Stimulated activated CD8-positive, alpha-beta memory T cell treated with anti-CD3 and anti-CD28 coated beads, Interleukin-15, amount 100 ng/mL, for 24 hours (primary cell): ENCODE measurements at places on chromosomes 2 and 18.

DNA sequence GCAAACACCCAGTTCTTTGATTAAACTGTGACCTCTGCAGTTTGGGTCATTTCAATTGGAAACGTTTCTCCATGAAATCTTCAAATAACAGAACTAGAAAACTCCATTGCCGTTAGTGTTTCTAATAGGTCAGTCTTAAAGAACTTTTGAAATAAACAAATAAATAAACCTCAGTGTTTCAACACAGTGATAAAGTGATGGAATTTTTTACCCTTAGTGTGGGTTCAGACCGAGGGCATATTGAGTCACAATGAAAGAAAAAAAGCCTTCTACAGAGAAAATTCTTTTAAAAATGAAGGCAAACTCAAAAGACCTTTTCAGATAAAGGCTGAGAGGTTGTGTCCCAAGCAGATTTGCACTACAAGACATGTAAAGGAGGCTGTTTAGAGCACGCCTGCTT, 149.6 kb downstream of the NCKAP5 start:
- DNase-seq, result no peak

- no peak for DNase-seq
Observed at GRCh38 chr2:208929894-208930427, 493.9 kb upstream of the MAP2 start.

DNA sequence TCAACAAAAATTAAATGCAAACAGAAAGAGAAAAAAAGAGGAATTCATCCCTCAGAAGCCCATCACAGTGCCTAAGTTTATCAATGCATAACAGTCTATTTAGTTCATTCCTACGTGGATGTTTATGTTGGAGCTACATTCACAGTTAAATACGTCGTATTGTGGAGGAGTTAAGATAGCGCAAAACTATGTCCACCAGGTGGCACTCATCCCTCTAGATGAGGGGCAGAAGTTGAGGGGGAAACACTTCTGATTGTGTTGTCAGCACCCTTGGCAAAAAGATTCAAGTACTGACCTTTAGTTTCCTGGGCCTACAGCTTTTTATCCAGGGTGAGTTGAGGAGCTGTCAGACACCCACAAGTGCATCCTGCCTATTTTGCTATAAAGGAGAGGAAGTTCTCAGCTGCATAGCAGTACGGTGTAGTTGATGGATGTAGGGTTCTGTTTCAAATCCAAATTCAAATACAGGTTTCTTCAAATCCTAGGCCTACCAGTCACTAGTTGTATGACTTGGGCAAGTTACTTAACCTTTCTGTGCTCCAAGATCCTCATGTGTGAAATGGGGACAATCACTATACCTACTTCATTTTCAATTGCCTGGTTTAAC, 26.8 kb upstream of the MYO1B start:
- no peak for DNase-seq

- no peak for DNase-seq
Observed at GRCh38 chr2:229071292-229071976, 199.7 kb downstream of the PID1 start.

DNA sequence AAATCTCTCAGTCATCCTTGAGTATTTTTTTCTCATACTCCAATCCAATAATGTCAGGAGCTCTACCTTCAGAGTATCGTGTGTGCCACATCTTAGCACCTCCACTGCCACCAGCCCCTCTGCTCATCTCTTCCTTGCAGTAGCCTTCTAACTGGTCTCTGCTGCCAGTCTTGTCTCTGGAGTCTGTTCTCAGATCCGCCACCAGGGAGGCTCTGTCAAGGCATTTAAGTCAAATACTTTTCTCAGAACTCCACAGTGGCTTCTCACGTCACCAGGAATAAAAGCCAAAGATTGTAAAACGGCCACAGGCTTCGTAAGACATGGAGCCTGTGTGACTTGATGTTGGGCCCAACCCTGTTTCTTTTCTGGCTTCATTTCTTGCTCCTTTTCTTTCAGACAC, 7.1 kb downstream of the UNC50 start:
- no peak for DNase-seq

DNA sequence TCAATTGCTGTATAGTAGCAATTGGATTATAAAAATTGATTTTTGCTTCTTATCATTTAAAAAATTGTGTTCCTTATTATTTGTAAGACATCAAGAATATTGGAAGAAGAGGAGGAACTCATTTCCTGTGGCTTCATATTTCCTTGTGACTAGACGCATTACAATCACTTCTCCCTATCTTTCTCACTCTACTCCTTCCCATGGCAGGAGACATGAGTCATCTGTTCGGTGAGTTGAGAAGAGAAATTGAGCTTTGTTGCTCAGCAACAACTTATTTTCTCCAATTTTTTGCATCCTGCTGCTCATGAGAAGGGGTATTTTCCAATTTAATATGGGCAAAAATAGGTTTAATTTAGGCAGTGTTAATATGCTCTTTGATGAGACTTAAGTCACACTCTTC, 1783.9 kb downstream of the SUCLG1 start:
- no peak for DNase-seq

DNA sequence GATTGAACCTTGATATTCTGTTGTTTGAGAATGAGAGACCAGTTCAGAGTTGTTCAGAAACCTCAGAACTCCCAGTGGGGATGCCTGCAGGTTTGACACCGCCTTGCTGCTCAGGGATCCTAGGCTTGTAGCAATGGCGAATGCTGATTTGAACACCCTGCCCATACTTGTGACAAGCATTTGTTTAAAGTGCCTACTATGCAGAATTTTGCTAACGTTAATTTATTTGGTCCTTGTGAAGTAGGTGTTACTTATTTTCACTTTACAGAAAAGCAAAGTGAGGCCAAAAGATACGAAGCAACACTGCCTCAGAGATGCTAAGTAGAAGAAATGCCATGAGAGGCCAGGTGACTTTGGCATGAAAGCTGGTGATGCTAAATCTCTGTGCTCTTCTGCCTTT, 32.3 kb downstream of the STON1 start:
- DNase-seq, result no peak

DNA sequence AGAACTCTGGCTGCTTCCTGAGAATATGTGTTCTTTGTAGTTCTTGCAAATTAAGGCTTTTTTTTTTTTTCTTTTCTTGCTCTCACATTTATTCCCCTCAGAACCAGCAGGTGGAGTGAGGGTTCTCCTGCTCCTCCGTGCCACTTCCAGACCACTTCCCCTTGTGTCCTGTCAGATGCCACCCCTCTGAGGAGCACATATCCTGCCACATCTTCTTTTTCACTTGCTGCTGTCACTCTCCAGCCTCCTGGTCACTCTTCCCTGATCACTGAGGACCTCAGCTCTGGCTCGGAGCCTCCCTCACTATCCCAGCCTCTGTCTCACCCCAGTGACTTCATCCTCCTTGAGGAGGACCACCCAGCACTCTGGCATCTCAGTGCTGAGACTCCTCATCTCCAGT, 100.5 kb downstream of the TACR1 start:
- DNase-seq, result no peak

- no peak for DNase-seq
Observed at GRCh38 chr2:205787761-205788160, 105.5 kb downstream of the NRP2 start.

- DNase-seq, result no peak
Observed at GRCh38 chr2:241188361-241189092, at the start of gene ANO7. Gene ANO7 (plus strand): TSS chr2:241188677. CDS start chr2:241190064, 1,387 bp downstream.

DNA sequence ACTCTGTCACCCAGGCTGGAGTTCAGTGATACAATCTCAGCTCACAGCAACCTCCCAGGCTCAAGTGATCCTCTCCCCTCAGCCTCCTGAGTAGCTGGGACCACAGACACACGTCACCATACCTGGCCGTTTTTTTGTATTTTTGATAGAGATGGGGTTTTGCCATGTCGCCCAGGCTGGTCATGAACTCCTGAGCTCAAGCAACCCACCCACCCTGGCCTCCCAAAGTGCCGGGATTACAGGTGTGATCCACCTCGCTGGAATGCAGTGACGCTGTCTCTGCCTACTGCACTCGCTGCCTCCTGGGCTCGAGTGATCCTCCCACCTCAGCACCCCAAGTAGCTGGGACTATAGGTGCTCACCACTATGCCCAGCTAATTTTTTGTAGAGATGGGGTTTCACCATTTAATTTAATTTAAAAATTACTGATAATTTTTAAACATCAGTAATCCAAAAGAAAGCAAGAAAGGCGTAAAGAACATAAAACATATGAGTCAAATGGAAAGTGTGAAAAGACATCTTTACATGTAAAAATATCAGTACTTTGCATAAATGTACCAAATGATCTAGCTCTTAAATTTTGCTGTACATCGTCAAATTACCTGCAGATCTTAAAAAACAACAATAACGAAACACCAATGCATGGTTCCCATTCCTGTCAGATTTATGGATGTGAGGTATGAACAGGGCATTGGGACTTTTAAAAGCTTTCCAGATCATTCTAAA, 2.8 kb upstream of the ZNF236 start:
- no peak for DNase-seq

DNA sequence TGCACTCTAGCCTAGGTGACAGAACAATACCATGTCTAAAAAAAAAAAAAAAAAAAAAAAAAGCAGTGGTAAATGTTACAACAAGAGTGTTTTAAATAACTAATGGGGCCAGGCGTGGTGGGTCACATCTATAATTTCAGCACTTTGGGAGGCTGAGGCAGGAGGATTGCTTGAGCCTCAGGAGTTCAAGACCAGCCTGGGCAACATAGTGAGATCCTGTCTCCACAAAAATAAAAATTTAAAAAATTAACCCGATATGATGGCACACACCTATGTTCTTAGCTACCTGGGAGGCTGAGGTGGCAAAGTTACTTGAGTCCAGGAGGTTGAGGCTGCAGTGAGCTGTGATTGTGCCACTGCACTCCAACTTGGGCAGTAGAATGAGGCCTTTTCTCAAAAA, 37.1 kb downstream of the PAPOLG start:
- no peak for DNase-seq

GRCh38 chr2:239928391-239929350, 96.5 kb downstream of the NDUFA10 start:
- DNase-seq, result no peak

- no peak for DNase-seq
Observed at GRCh38 chr2:74051504-74051903, 66.8 kb downstream of the TET3 start.

- no peak for DNase-seq
Observed at GRCh38 chr18:1708006-1708405, 803.3 kb downstream of the ADCYAP1 start.

DNA sequence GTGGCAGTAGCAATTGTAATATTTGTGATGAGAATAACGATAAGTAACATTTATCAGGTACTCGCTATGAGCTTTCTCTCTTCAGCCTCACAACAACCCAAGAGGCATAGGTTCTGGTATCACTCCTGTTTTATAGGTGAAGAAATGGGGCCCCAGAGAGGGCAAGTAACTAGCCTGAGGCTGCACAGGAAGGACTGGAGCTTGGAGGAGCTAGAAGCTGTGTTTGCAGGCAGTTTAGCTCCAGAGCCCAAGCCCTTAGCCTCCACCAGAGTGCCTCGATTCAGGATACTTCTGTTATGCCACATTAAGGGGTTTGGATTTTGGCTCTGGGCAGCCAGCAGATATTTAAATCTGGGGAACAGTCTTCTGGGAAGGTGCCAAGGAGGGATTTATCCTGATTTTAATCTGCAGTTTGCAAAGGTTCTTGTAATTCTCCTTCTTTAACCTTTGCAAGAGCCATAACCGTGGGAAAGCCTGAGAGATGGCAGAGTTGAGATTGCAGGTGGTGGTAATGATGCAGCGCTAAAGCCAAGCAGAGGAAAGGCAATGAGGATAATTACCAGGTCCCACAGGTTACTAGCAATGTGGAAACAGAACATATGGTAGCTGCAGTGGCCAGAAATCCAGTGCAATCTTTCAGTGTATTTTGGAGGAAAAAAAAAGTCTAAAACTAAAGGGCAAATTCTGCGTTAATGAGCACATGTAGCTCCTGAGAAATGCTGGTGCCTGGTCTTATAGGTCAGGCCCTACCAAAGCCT, 9.1 kb downstream of the MOCOS start:
- no peak for DNase-seq

- DNase-seq, result peak; percentile 9
Observed at GRCh38 chr2:230575642-230576324, 136.9 kb upstream of the CAB39 start.
